NCI-H446 treated with DMSO at 0.1 percent for 48 hours (cell line): ENCODE measurements at places on chromosomes 7 and 10.

DNA sequence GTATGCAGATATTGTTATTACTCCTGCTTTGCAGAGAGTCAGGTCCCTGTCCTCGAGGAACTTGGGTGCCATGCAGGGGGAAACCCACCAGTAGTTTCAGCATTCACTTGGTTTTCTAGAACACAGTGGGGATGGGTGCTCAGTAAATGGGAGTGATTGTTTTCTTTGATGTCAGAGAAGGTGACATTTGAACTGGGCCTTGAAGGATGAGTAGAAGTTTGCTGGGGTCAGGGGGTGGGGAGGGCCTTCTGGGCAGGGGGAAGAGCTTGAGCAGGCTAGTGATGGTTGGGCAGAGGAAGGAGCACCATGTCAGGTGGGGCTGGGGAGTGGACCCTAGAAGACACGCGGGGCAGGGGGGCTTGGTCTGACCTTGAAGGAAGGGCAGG, 5.9 kb downstream of the ADAMTS14 start:
- no peak for DNase-seq

DNA sequence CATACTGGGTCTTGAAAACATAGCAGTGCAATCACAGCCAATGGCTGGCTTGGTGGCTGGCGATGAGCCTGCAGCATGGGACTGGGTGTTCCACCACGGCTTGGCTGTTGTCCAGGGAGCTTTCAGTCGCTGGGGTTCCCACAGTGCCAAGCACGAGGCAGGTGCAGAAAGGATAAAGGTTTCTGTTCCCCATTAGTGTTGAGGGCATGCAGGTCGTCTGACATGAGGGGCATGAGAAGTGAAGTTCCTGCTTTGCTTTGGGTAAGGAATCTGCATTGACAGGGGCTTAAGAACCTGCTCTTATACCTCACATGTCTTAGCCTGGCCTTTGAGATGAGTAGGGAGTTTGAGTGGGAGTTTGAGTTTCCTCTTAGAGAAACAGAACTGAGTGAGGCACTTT, 9.0 kb upstream of the CFTR start:
- no peak for DNase-seq

- no peak for DNase-seq
These were observed 347.2 kb downstream of the SDK1 start for GRCh38 chr7:3648276-3648675.

DNA sequence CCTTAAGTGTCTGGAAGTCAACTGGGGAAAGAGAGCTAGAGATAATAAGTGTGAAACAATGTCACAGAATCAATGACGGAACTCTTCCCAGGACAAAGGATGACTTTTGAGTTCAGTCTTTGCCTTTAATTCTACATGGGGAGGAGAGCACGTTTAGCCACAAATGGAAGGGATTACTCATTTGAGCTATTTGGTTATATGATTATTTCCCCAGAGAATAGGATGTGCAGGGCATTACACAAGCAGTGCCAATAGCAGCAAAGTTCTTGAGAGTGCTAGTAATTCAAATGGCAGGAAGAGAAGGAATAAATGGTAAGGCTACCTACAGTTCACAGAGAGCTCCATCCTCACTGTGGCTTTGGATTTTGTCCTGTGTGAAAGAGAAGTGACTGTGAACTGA, 6.0 kb downstream of the EGFR start:
- no peak for DNase-seq

GRCh38 chr10:72756674-72757385, 64.9 kb downstream of the MCU start:
- no peak for DNase-seq

DNA sequence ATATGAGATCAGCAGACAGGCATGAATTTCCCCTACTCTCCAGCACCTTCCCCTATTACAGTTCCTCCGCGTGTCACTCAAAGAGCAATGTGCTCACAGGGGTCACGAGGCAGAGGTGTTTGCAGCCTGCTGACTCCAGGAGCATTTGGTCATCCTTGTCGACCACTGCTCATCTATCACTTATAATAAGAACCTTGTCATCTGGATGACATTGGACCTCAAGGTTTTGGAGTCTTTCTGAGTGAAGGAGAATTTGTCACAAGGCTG, 32.9 kb upstream of the PLPP4 start:
- DNase-seq = no peak

DNA sequence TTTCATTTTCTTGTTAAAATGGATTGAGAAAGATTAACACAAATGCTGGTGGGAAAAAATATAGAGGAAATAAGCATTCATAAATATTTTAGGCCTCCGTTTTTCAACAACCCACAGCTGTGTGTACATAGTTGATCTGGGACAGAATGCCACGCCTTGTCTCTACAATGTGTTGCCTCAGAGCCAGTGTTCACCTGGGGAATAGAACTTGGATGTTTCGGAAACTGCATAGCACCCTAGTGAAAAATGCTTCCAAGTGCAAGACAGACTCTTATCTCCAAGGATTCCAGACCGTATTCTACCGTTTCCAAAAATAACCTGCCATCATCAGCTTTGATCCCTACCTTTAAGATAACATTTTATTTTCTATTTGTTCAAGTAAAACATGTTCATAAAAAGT, 260.9 kb downstream of the SDK1 start:
- DNase-seq = no peak

- DNase-seq = no peak
These were observed 46.3 kb downstream of the MRPL32 start for GRCh38 chr7:42978496-42978895.

- DNase-seq = no peak
These were observed 14.1 kb upstream of the CDK6 start for GRCh38 chr7:92850516-92850915.

- DNase-seq = no peak
These were observed 89.4 kb downstream of the JAZF1 start for GRCh38 chr7:28091190-28091589.

DNA sequence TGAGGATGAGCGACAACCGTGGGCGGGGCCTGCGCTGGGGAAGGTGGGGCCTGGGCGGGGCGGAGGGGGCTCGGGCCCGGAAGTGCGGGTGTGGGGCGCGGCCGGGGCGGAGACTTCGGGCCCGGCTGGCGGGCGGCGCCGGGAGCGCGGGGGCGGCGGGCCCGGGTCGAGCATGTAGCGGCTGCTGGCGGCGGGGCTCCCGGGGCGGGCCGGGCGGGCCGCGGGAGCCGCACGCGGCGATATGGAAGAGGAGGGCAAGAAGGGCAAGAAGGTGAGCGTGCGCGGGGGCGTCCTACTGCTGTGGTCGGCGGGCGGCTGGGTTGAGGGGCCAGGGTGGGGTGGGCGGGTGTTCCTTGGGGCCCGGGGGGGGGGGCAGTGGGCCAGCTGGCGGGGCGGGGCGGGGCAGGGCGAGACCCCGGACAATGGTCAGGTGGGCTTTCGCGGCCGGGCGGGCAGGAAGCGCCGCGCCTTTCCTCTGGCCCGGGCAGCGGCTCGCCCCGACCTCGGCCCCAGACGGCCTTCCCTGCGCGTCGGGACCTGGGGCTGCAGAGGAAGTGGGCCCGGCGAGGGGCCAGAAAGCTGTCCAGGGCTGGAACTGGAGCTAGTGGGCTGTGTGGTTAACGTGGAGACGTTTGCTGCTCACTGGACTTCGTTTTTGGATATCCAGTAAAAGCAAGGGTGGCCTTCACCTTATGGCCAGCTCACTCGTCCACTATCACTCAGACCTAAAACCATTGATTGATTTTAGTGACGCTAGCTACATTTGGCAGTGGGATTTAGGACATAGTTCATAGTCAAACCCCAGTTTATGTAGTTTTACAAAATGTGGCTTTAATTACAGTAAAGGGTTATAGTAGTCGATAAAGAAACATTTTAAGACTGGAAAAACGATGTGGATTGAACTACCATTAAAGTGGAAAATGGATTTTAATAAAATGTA, at the start of gene CCM2:
Gene CCM2 (plus strand): TSS at position 109 of the 940 bp plus-strand sequence. CDS start 133 bp downstream, at position 242.
- DNase-seq = no peak

DNA sequence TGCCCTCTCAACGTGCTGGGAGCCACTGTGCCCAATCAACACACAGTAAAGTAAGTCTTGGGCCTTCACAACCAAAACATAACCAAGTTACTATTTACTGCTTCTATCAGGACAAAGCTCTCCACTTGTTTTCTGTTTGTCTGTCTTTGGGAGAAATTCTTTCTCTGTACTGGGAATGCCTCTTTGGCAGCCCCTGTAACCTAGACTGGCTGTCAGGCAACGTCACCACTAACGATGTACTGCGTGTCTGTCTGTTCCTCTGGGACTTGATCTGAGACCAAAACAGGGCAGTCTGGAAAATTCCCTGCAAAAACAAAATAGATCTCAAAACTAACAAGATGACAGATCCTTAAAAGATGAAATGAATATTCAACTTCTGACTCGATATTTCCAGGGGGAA, 113.0 kb downstream of the SMURF1 start:
- DNase-seq = no peak

- no peak for DNase-seq
These were observed 200.9 kb upstream of the AOAH start for GRCh38 chr7:36925207-36925606.

DNA sequence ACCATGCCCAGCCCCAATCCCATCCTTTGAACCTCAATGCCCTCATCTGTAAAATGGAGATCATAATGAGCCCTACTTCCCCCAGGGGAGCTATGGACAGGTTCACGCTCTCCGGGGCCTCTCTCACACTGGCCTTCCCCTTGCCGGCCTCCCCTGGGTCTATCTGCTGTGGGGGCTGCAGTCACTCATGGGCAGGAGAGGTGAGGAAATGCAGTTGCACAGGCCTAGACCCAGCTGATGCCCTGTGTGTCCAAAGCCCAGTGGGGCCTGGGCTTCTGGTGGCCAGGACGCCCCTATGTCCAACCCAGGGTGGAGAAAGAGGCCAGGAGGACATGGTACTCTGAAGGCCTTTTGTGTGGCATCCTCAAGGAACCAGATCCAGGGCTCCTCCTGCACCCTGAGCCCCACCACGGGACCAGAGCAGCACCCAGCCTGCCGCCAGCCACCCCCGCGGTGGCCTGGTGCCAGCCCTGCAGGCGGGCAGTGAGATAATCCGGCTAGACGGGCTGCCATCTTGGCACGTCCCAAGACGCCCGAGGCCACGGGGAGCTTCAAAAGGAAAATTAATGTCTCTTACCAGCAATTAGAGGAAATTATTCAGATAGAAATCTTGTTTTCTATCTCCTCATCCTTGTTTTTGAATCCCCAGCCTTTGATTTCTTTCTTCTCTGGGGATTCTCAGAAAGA, 39.0 kb downstream of the MYL10 start:
- DNase-seq = no peak

DNA sequence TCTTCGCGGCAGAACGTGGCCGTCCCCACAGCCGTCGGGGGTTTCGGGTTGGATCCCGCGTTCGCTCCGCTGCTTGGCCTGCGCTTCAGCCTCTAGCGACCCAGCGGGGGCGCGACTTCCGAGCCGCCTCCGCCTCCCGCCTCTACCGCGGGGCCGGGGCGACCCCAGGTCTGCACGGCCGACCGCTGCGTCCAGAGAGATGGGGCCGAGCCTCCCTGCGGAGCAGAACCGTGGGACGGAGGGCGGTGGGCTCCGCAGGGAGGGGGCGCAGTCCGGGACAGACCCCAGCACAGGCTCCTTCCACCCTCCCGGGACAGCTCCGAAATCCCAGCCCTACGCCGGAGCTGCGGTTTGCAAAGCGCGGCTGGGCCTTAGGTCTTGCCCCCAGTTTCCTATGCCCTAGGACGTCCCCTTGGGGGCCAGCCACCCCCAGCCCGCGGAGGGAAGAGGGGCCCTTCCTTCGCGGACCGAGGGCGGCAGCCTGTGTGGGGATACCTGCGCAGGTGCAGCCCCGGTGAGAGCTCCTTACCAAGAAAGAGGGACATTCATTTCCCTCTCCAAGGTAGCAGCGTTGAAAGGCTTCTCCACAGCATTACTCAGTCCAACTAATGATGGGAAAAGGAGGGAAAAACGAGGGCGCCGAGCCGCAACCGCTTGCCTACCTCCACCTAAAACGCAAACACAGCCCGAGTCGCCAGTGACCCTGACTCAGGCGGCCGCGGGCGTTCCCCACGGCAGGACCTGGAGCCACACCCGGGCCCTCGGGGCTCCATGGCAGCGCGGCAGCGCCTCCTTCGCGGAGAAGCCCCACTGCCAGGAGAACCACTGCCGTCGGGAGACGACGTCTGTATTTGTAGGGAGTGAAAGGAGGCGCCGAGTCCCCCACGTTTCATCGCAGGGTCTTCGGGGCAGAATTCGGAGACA, 115.7 kb downstream of the BMS1 start:
- DNase-seq = no peak

- DNase-seq = no peak
These were observed 19.5 kb upstream of the HSPA12A start for GRCh38 chr10:116761883-116762282.

DNA sequence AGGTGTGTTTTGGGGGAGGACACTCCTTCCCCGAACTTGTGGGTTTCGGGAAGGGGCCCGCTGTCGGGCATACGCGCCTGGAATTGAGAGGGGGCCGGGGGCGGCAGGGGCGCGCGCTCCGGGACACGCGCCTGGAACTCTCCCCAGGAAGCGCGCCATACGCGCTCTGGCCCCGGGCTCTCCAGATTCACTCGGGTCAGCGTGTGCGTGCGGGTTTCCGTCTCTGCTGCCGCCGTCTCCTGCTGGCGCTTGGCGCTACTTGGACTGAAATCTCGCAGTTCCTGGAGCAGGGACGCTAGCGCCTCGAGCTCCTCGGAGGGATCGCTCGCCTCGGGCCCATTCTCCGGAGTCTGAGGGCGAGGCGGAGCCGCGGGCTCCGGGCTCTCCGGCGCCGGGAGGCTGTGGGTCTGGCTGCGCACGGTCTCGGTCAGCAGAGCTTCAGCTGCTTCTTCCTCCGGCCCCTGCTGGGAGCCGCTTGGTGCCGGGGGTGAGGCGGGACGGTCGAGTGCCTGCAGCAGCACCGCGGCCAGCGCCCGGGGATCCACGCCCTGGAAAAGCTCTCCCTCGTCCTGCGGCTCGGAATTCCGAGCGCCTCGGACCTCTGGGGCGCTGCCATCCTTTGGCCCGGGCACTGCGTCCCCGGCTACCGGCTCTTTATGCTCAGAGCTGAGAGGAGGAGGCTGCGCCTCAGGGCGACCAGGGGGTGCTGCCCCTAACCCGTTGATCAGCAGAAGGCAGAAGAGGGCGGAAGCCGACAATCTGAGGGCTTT, 1.1 kb downstream of the VGF start:
- no peak for DNase-seq

GRCh38 chr10:116877391-116877790, 28.1 kb downstream of the ENO4 start:
- no peak for DNase-seq

DNA sequence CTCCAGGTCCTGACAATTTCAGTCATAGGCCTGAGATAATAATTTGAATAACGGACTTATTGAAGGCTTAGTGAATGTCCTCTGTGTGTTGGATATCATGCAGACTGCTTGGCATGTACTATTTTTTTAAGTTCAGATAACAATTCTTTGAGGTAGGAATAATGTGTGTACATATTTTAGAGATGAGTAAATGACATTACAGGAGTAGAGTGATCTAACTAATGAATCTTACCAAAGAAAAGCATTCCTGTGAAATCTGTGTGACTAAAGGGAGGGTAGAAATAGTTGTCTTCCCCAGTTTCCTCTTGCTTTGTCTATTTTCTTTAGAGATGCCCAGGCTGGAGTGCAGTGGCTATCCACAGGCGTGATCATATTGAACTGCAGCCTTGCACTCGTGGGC, 391.8 kb upstream of the ETV1 start:
- DNase-seq = no peak

DNA sequence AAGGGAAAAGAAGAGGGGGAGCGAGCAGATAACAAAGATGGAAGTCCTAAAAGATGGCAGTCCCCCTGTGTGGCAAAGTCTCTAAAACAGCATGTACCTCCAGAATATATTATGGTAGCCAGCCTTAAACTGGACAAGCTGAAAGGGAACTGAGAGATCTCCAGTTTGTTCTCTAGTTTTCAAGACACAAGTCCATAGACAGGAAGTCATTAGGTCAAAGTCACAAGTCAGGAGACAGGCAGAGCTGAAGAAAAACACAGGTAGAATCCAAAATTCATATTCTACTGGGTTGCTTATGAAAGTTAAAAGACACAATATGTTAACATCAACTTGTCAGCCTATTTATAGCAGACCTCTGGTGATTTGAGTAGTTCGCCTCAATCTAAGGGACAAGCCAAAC, 38.7 kb downstream of the FAM107B start:
- no peak for DNase-seq
